ENCODE measurements at places on chromosomes 3 and 15.

DNA sequence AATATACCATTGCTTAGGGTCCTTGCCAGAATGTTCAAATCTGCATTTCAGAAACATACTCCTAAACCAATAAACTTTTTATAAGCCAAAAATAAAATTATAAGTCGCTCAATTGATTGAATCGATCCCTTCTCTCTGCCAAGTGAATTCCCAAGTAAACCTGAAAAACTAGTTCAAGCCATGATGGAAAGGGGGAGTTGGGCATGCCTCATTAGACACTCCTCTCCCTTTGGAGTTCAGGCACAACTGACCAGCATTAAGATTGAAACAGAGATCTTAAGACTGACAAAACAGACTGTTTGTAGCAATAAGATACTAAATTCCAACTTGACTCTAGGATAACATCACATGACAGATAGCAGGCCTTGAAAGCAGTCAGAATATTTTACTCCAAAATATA lies 113.7 kb upstream of the RASGRP1 start:
- DNase-seq, result no peak

- DNase-seq, result no peak
Observed at GRCh38 chr3:181738551-181738950, 26.8 kb downstream of the SOX2 start.

GRCh38 chr3:101816215-101817149 lies 32.8 kb upstream of the NFKBIZ start:
- DNase-seq, result no peak

- no peak for DNase-seq
Observed at GRCh38 chr3:124841517-124841916, 45.6 kb downstream of the ITGB5 start.

GRCh38 chr15:39767921-39768320 lies 14.7 kb downstream of the FSIP1 start:
- no peak for DNase-seq

GRCh38 chr3:115980709-115981108 lies 357.4 kb downstream of the GAP43 start:
- no peak for DNase-seq

DNA sequence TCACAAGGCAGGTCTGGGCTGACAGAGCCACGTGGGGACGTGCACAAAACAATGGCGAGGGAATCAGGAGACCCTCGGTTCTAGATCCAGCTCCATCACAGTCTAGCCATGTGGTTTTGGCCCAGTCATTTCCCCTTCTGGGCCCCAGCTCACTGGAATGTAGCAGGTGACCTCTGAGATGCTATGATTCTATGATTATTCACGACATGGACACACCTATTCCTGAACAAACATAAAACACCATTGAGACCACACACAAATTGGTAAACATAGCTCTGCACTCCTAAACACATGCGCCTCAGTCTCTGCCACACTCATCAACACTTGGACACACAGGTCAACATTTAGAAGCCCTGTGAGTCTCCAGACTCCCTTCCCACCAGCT lies 9.0 kb downstream of the IGDCC4 start:
- DNase-seq, result no peak

DNA sequence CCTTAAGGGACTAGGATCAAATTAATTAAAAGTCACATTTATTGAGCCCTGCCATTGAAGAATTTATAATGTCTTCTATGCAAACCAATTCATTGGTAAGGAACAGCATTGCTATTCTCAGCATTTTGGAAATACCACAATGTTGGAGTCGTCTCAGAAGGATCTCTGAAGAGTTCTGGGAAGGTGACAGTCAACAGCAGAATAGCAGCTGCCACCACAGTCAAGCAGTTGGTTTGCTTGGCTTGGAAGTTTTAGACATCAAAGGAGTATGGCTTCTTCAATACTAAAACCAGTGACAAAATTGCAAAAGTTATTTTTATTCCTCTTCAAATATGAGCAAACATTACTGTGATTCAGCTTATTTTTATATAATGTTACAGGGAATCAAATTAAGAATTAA lies 167.9 kb downstream of the CNTN4 start:
- no peak for DNase-seq

DNA sequence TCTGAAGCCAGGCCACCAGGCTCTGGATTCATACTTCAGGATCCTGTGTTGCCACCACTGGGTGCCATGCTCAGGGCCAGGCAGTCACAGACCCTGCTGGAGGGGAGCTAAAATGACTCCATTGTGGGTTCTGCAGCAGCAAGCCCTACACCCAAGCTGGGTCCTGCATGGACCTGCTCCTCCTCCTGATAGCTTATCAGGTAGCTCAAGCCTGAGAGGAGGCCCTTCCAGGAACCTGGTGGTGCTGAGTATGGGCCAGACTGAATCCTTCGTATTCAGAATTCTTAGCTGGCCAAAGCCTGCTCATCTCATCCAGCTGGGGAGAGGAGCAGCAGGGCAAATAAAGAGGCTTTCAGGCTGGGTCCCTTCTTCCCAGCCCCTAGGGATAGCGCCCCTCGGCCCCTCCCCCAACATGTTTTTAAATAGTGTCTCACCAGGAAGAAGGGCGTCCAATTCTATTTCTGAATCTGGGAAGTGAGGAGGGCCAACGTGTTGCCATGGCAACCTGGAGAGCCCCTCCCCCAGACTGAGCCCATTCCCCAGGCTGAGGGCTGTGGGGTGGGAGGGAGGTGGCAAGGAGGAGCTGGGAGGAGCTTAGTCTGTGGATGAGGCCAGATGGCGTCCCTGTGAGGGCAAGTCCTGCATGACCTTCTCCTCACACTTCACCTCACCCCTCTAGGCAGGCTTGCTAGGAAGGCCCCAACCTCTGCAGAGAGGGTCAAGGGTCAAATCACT lies 11.0 kb upstream of the CAMKV start:
- DNase-seq, result no peak

DNA sequence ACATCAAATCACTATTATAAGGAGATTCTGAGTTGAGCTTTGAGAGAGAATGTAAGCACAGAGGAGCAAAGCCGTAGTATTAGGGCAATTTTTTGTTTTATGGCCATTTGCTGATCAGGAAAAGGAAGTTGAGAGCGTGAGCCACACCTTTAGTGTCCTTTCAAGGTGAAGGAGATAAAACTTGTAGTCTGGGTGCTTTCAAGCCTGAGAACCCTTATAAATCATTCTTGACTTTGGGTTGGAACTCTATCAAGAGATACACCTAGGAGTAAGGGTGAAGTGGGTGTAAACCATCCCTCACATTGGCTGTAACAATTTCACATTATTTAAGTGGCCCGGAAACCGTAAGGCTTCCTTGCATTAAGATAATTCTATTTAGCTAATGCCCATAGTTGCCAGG lies 122.2 kb downstream of the ATG7 start:
- DNase-seq, result no peak

GRCh38 chr3:32414522-32415202 lies 23.0 kb downstream of the CMTM7 start:
- no peak for DNase-seq

- DNase-seq, result no peak
Observed at GRCh38 chr15:32669896-32670611, 28.5 kb downstream of the SCG5 start.
